D721Med (cell line): ENCODE measurements at places on chromosomes 4 and X.

- no peak for DNase-seq
Observed at GRCh38 chr4:150855981-150856510, 159.0 kb downstream of the LRBA start.

DNA sequence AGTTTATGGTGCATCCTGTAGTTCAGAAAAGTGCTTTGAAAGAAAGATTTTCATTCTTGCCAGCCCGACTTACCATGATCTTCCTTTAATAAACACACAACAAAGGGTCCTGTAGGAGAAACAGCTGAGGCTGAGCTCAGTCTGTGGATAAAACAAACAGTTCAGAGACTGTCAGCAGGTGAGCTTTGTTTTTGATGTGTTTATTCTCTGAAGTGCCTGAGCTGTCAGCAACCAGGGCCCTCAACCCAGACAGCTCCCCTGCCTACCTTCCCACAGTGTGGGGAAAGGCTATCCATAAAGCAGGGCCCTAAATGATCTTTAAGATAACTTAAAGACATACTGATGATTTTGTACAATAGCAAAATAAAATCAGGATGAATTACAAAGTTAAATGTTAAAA, 459.2 kb upstream of the GALNT7 start:
- no peak for DNase-seq

DNA sequence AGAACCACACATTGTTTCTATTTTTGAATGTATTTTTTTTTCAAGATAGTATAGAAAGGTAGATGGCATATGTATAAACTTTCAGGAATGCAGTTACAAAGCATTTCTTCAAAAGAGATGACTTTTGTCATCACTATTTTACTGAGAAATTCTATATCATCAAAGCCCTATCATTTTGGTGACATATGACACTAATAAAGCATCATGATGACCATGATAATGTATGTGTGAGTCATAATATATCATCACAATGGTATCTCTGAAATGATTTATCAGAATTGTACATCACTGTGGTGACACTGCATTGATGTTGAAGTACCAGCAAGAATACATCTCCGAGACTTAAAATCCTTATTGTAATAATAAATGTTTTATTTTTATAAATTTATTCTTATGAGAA, 1740.8 kb downstream of the PCDH7 start:
- DNase-seq, result no peak

DNA sequence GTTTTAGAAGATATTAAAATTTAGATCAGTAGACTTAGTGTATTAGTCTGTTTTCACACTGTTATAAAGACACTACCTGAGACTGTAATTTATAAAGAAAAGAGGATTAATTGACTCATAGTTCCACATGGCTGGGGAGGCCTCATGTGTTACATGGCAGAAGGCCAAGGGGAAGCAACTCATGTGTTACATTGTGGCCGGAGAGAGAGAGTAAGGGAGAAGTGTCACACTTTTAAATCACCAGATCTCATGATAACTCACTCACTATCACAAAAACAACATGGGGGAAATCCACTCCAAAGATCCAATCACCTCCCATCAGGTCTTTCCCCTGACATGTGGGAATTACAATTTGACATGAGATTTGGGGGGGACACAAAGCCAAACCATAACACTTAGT, 1159.7 kb upstream of the PCDH7 start:
- no peak for DNase-seq

GRCh38 chr4:165464813-165465381, 86.1 kb downstream of the CPE start:
- no peak for DNase-seq
